ENCODE measurements at places on chromosomes 12 and 14.

DNA sequence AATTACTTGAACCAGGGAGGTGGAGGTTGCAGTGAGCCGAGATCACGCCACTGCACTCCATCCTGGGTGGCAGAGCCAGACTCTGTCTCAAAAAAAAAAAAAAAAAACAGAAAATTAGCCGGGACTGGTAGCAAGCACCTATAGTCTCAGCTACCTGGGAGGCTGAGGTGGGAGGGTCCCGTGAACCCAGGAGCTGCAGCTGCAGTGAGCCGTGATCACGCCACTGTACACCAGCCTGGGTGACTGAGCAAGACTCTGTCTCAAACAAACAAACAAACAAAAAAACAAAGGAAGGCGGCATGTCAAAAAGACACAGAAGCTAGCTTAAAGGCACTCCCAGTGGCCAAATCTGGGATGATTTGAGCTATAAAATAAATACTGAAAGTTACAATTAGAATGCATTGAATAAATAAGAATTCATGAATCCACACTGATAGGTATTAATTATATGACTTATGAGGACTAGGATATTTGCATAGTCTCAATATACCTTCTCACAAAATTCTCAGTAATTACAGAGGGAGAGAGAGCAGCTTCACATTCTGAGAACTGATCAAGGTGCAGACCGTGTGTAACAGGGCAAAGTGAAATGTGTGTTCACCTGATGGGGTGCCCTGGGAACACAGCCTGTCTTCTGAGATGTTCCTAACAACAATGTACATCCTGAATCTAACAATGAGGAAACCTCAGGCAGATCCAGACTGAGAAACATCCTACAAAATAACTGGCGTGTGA lies 42.7 kb upstream of the GPR132 start:
- no peak for DNase-seq

- DNase-seq = no peak
These were observed 32.2 kb upstream of the NUBPL start for GRCh38 chr14:31529053-31529452.

DNA sequence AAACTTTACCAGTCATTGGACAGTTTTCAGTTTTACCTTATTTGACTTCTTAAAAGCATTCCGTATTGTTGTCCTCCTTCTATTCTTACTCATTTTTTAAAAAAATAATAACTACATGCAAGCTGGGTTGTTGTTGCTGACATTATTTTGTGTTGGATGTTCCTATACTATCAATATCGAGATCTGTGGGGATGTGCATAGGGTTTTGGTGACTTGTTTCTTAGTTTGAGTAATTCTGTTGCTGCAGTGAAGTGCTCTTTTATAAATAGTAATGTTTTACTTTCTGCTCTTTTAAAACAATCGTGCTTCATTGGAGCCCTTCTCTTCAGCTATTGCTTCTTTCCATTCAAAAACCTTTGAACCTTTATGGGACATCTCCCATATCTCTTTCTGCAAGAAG lies 79.4 kb downstream of the METTL25 start:
- no peak for DNase-seq

DNA sequence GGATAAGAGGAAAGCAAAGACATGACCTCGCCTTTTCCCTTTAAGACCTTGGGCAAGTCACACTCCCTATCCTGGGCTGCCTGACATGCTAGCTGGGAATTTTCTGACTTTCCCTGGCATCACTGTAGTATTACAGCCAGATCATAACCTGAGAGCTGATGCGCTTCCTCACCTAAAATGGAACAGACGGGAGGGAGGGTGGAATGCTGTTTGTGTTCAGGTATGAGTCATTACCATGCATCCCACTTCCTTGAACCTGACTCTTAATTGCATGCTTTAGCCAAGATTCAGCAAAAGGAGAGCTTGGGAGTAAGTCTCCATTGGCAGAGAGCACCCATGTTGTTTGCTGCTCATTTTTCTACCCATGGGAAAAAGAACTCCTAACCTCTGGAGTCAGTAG lies 156.5 kb downstream of the KCNK10 start:
- no peak for DNase-seq

DNA sequence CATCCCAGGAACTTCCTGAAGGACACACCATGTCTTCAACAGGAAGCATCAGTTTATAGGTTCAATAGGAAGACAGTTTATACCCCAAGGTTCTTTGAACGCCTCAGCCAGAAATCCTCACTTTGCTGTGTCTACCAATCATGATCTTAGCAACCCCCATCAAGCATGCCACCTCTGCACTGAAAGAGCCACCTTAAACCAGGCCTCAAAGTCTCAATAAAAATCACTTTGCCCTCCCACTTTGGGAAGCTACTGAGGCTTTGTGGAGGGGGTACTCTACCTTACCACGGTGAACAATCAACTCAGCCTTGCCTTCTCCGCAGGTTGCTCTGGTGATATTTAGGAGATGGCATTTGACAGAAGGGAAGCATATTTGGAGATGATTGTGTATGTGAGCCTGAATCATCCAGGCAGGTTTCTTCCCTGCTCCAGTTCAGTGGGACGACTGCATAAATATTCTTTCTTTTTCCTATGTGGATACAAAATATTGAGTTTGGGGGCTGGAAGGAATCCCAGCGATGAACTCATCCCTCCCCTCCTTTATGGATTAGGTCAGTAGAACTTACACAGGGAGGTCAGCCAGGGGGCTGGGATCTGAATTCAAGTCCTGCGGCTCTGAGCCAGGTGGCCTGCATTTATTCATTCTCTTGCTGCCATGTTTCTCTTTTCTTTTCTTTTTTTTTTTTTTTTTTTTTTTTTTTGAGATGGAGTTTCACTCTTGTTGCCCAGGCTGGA lies 42.8 kb upstream of the VASH1 start:
- no peak for DNase-seq

- DNase-seq = no peak
These were observed 353.9 kb upstream of the TBX3 start for GRCh38 chr12:115037830-115038229.
